ENCODE measurements at places on chromosomes 16 and 17.

GRCh38 chr16:54568906-54569807, 282.6 kb upstream of the IRX3 start:
- DNase-seq: no peak

DNA sequence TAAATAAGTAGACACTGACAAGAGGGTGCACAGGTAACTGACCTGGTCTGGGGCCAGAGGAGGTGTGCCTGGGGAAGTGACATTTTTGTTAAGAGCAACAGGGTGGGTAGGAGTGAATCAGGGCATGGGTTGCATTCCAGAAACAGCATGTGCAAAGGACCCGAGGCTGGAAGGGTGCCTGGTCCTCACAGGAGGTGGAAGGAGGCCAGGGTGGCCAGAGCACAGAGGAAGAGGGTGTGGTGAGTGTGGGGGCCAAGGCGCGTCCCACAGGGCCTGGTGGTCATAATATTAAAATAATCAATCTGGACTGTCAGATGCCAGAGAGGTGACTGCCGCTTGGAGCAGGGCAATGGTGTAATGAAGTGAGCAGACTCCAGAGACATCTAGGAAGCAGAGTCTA, 14.3 kb downstream of the ARHGAP23 start:
- no peak for DNase-seq

DNA sequence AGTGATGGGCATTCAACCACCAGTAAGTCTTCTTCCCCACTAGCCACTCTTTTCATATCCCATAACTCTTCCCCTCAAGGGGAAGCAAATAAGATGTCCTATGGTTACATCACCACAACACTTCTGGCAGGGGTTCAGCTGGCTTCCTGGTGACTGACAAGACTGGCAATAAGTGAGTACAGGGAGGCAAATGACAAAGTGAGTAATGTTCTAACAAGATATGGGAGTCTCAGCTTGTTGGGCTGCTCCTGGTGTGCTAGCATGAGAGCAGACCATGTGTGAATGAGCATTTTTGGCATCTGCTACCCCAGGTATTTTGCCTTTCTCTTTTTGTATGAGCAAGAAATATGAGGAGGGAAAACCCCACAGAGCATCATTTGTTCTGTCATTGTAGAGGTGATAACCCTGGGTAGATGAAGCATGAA, 9.9 kb downstream of the TMIGD1 start:
- DNase-seq: no peak

DNA sequence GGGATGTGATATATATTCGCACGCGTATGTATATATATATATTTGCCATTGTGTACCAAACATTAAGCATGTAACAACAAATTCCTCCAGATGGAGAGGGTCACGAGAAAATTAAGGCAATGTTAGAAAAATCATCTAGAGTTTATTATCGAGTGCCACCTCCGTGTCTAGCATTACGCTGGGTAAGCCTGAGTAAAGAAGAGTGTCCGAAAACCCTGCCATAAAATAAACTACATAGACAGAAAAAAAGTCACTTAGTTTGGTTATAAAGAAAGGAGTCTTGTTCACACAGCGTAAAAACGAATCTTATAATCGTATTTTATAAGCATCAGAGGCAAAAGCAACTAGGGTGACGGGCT, 644 bp upstream of the RHOT1 start:
- DNase-seq: no peak

DNA sequence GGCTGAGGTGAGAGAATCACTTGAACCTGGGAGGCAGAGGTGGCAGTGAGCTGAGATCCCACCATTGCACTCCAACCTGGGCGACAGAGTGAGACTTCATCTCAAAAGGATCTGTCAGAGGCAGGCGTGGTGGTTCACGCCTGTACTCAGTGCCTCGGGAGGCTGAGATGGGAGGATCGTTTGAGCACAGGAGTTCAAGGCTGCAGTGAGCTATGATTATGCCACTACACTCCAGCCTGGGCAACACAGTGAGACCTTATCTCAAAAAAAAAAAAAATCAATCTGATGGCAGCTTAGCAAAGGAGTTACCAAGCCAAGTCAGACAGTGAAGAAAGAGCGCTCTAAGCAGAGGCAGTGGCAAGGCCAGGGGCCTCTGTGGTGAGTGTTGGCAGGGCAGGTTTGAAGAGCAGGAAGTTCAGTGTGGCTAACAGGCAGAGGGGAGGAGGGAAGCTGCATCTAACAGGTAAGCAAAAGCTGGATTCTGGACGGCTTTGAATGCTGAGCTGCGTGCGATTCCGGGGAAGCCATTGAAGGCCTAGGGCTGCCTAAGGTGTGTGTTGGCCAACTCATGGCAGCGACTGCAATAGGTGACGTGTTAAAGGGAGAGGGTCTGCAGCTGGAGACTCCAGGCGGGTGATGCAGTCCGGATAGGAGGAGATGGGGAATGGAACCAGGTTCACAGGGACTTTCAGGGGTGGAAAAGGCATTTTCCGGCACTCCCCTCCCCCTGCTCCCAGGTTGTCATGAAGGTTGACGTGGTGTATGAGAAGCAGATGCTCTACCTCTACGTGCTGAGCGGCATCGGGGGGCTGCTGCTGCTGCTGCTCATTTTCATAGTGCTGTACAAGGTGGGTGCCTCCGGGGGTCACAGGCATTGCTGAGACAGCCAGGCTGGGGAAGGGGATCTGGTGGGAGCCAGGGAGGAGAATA, 7.0 kb downstream of the ZNF768 start:
- no peak for DNase-seq

DNA sequence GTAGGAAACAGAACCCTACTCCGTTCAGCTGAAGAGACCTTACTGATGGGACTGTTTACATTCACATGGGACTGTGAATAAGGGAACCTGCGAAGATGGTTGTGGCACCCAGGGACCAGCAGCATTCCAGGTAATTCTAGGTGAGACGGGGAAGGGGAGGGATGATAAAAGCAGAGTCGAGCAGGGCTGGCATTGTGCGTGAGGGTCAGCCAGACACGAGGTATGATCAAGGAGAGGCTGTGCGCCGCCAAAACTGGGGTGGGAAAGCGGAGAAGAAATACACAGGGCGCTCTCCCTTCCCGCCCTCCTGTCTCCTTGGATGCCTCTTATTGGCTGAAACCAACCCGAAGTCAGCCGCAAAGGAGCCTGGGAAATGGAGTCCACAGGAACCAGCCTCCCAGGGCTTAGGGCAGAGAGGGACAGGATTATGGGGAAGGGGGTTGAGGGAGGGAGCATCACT, 38.4 kb upstream of the CSNK2A2 start:
- DNase-seq: peak; percentile 31

DNA sequence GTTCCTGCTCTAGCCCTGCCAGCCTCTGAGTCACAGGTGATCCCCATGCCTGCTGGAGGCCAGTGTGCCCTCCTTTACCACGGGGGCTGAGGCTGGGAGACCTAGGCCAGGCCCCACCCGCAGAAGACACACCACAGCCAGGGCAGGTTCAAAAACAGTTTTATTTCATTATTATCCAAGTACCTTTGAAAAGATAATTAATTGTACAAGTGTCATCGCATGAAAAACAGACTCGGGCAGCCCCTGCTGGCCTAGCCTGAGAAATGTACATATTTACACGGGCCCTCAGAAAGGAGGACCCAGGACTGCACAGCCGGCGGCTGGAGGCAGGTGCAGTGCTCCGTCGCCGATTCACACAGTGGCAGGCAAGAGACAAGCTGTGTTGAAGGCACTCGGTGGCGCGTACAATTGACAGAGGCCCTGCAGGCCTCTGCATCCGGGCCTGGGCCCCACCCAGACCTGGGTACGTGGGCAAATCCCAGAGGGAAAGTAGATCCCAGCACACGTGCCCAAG, 4.4 kb downstream of the PDIA2 start:
- no peak for DNase-seq

GRCh38 chr16:89184933-89185794, 13.6 kb downstream of the CDH15 start:
- DNase-seq: no peak

- no peak for DNase-seq
These were observed 149.1 kb upstream of the CHMP6 start for GRCh38 chr17:80842456-80843013.

DNA sequence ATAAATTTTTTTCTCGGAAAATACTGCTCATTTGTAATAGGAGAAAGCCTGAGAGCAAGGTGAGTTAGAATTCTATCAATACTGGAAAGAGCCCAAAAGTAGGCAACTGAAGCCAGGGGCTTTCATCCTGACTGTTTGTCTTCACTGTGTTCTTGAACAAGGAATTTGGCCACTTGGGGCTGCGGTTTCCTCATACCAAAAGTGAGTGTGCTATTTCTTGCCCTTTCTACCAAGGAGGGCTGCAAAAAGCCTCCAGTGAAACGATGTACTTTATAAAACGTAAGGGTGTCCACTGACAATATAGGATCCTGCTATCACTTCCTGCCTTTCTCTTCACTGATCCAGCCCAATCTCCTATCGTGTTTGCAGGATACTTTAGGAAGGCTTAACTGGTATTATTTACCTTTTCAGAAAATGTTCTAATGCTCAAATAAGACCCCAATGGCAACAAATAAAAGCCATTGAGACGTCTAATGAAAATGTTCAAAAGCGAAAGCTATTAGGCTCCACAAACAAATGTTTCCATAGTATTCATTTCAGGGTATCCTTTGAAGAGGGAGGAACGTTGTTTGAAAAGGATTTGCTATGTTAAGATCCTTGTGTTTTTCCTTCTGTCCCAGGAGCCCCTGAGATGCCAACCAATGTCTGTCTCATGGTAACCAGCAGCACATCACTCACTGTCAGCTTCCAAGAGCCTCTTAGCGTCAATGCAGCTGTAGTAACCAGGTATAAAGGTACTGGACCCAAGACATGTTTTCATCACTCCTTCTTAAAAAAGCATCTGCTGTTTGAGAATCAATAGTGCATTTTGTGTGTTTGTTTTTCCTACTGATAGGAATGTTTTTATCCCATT, 219.3 kb upstream of the NOG start:
- DNase-seq: no peak

GRCh38 chr16:24681793-24682192, 47.7 kb upstream of the TNRC6A start:
- no peak for DNase-seq

- no peak for DNase-seq
These were observed 68.0 kb downstream of the AMFR start for GRCh38 chr16:56357241-56357764.

GRCh38 chr17:58043221-58044181, 36.5 kb upstream of the SRSF1 start:
- no peak for DNase-seq

DNA sequence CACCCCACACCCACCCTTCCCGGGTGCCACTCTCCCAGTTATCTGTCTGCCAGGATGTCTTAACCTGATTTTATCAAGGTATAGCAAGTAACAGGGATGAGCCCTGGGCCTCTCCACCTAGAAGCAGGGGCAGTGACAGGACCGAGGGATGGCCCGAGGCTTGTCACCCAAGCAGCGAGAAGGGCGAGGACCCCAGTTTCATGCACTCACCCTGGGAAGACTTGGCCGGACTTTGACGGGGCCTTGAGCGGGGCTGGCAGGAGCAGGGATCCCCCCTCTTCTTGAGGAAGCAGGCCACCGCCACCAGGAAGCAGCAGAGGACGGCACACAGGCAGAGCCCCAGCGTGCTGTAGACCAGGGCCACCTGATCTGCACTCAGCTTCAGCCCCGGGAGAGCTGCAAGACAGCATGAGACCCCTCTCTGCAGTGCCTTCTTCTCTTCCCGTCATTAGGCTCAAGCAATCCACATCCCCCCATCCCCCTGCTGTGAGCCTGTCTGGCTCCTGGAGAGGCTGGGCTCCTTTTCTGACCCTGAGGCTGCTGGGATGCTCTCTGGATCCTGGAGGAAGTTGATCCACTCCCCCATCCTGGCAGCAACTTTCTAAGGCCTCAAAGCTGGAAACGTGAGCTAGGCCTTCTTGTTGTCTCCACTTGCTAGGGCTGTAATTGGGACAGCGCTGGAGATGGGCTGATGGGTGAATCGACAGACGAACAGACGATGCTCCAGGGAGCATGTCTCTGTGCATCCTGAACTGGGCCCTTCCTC, 31.6 kb downstream of the TNFRSF13B start:
- DNase-seq: no peak

- no peak for DNase-seq
These were observed 3.3 kb downstream of the PGAP3 start for GRCh38 chr17:39684369-39685192.

GRCh38 chr17:37824534-37825485, 80.0 kb upstream of the HNF1B start:
- no peak for DNase-seq

GRCh38 chr17:38431346-38432145, 3.3 kb downstream of the ARHGAP23 start:
- DNase-seq: no peak

DNA sequence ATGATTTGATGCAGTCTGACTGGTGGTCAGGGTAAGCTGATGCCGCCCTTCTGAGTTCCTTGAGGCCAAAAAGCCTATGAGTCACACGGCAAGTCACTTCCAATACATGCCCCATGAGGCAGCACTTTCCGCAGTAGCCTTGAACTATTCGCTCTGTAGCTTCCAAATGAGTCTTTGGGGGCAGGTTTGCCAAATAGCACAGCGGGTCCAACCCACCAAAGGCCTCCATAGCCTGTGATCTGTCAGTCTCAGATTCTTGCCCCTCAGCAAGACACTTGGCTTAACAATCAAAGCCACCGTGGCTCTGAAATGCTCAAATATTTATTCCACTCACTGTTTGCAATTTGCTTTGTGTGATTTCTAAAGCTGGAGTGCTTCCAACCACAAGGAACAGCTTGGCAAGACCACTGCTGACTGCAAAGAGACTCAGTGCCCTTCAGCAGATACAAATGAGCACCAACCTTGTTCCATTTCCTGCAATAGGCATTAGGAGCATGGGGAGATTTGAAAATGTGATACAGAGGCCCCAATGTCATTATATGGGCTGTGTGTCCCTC, 45.4 kb downstream of the CLEC19A start:
- no peak for DNase-seq

- no peak for DNase-seq
These were observed 4.0 kb upstream of the SLFN12L start for GRCh38 chr17:35541434-35541833.

DNA sequence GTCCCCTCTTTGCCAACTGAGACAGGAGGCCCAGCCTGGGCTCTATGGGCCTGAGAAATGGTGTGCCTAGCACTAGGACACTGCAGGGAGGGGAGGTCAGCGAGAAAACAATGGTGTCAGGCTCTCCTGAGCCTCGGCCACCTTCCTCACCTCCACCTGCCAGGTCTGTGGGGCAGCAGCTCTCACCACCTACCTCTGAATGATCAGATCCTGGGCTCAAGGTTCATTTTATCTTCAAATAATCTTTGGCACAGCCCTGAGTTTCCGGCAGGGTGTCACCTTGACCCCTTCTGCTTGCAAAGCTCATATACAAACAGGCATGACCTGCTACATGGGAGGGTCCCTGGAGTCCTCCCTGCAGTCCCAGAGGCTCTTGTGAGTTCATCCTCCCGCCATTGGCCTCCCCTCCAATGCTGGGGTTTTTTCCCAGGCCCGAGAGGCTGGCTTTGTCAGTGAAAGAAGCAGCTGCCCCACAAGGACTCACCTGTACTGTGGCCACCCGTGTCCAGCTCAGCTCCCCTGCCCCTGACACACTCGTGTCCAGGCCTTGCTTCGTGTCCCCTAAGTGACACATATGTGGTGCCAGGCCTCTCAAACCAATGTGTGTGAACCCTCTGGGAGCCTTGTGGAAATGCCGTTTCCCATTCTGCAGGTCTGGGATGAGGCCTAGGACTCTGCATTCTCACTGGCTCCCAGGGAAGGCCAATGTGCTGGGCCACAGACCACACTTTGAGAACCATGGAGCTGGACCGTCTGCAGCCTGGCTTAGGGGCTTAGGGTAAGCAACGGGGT, 176.8 kb upstream of the CIBAR2 start:
- no peak for DNase-seq

GRCh38 chr17:77225265-77225664, 84.5 kb downstream of the SEC14L1 start:
- DNase-seq: no peak

GRCh38 chr17:44191369-44191768, 4.6 kb downstream of the TMUB2 start:
- DNase-seq: no peak

- DNase-seq: no peak
These were observed 2.1 kb downstream of the HES7 start for GRCh38 chr17:8121681-8122421.

Measured in hematopoietic multipotent progenitor cell treated with erythropoietin and hydrocortisone succinate and interleukin-3 and kit ligand, for 17 days (in vitro differentiated cells).